ENCODE measurements at places on chromosomes 12 and 14.

DNA sequence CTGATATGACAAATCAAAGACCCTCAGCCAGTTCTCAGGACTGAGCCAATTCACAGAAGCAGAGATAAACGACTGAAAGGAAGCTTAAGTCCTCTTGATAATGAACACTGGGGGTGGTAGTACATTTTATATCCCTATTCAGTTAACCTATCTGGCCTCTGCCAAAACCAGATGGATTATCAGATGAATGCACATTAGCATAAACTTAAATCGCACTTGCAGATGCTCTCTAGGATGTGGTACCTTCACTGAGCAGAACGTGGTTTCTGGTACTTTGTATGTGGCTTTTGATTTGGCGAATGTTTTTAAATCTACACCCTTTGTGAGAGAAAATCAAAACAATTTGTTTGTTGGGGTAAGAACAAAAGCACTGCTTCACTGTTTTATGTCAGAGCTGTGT lies 21.1 kb upstream of the TAS2R14 start:
- peaks cover 43% of the 10 kb centered on the region for H3K4me1 ChIP-seq
- H3K27me3 ChIP-seq, result no peaks in the 10 kb centered on the region
- peaks cover 40% of the 10 kb centered on the region for H3K36me3 ChIP-seq
- no peak overlapping the region for H3K4me3 ChIP-seq

DNA sequence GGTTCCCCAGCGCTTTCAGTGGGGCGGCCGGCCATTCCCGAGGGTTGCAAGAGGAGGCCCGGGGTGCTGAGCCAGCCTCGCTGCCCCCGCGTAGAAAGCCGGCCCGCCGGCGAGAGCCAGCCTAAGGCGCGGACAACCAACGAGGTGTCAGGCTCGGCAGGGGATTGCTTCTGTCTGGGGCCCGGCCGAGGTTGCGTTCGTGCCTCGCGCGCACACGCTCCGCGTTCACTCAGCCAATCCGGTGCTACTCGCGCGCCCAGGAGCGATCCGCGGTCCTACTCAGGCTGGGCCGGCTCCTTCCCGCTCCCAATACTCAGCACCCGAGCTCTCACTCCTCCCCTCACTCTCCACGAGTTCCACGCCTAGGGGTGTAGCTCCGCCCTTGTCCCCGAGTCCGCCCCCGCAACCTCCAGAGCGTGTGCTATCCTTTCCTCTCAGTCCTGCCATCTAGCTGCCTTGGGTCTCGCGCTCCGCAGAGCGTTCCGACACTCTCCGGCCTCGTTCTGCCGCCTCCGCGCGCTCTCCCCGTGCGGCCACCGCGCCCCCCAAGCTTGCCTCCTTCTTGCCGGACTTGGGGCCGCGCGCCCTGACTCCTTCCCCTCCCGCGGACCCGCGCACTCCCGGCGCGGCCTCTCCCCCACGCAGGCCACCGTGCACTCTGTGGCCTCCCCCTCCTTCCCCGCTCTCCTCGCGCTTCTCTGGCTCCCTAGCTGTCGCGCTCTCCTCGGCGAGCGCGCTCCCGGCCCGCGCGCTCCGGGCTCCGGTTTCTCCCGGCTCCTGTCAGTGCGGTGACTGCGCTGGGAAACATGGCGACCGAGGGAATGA lies at the start of gene GPHN:
Gene GPHN (plus strand): TSS at position 426 of the 825 bp plus-strand sequence.
- peaks cover 17% of the 10 kb centered on the region for H3K36me3 ChIP-seq
- peaks cover 44% of the 10 kb centered on the region for H3K4me1 ChIP-seq
- peak within 1 kb of the TSS; percentile 91 for H3K4me3 ChIP-seq
- H3K27me3 ChIP-seq, result peaks cover 3% of the 10 kb centered on the region

DNA sequence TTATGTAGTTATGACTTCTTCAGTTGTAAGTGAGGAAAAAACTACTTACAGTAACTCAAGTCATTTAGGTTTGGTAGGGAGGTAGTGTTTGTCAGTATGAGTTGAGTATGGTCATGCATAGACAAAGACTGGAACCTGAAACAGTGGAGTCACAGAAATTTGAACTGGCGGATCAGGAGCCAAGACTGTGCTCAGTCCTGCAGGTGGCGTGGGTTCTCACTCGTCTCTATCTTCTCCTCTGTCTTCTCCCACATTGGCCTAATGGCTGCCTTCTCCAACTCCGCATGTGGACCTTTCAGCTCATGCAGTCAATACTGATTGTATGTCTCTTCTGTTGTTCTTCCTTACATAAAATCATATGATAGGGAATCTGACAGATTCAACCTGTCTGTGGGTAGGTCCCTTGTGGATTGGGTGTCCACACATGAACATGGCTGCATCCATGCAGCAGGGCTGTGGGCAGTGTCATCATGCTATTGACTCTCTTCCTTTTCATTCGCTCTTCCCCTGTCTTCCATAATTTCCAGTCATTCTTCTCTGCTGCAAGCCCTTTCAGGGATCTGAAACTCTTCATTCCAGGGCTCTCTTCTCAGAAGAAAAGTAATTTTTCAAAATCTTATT lies 78.8 kb upstream of the NEDD1 start:
- H3K27me3 ChIP-seq, result no peaks in the 10 kb centered on the region
- no peak overlapping the region for H3K4me3 ChIP-seq
- H3K36me3 ChIP-seq, result no peaks in the 10 kb centered on the region

- H3K4me1 ChIP-seq, result no peaks in the 10 kb centered on the region
- no peak for DNase-seq
- no peak overlapping the region for H3K27ac ChIP-seq
These were observed 298.3 kb downstream of the SSPN start for GRCh38 chr12:26493656-26494055.

- H3K36me3 ChIP-seq, result peaks cover under 1% of the 10 kb centered on the region
- DNase-seq, result no peak
- H3K4me3 ChIP-seq, result no peak overlapping the region
- no peak overlapping the region for H3K27ac ChIP-seq
- no peaks in the 10 kb centered on the region for H3K27me3 ChIP-seq
These were observed 328.2 kb downstream of the ZFP36L1 start for GRCh38 chr14:68464711-68465110.

DNA sequence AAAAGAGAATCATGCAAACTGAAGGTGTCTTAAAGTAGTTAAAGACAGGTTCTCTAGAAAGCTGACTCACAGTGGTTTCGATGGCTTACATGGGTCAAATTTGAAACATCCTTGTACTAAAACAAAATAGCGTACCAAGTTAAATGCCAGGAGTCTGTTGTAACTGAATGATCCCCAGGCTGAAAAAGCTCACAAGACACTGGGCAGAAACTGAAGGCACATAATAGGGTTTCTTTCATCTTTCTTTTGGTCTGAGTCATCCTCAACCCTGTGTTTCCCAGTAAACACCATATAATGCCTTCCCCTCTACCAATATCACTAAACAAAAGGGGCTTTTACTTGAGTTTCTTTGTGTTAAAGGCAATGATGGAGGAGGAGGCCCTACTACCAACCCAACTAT lies 12.8 kb downstream of the ZFYVE1 start:
- peak overlapping the region; percentile 15 for H3K27ac ChIP-seq
- DNase-seq, result no peak
- H3K4me3 ChIP-seq, result no peak overlapping the region
- peaks cover 39% of the 10 kb centered on the region for H3K4me1 ChIP-seq

DNA sequence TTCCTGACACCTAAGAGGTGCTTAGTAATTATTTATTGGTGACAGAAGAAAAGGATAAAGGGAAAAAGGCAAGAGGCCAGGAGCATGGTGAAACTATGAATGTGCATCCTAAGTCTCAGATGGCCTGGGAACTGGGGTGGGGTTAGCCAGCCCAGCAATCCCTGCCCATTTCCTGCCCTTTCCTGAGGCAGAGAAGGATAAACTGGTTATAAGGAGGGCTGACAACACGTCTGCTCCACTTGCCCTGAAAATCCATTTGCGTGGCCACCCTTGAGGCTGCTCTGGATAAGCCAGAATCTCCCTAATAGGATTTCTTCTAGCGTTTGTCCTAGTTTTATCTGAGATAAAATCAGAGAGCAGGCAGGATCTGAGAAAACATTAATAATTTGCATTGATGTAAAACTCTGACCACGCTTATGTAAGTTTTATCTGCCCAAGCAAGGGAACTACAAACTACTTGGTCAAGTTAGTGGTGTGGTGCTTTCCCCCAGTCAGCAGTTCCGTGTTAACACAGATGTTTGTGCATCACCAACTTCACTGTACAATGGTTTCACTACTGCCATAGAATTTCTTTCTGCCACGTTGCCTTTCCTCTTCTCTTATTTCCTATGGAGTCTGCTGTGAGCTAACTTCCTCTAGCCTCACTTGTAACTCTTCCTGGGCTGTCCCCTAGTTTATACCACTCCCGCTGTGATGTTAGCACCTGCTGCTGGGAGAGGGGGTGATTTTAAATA lies 392.7 kb downstream of the RPS29 start:
- no peaks in the 10 kb centered on the region for H3K4me1 ChIP-seq
- H3K36me3 ChIP-seq, result no peaks in the 10 kb centered on the region
- peaks cover 8% of the 10 kb centered on the region for H3K27me3 ChIP-seq
- DNase-seq, result no peak

- H3K27me3 ChIP-seq, result no peaks in the 10 kb centered on the region
These were observed 1.1 kb downstream of the CCDC91 start for GRCh38 chr12:28191051-28192048.

DNA sequence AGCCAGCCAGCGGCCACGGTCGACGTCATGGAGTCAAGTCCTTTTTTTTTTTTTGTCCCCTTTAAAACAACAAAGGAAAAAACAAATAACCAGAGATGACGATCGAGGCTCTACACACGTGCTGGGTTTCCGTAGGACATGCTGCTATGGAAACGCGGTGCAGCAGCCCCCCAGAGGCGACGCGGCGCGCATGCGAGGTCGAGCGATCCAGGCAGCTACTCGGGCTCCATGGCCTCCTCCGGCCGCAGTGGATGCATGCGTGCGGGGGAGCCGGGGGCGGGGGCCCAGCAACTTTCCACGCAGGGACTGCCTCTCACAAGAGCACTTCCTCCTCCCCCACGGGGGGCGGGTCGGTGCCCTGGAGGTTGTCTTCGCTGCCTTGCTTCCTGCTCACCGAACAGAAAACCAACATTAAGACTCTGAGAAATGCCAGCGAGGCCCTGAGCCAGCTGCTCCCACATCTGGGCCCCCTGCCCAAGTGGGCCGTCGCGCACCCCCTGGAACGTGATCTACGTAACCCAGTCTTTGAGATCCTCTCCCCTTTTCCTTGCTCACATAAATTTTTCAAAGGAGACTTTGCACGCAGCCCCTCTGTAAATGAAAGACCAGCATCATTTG lies 30.7 kb downstream of the P2RX4 start:
- DNase-seq, result peak; percentile 86
- peaks cover 81% of the 10 kb centered on the region for H3K36me3 ChIP-seq
- peaks cover 34% of the 10 kb centered on the region for H3K4me1 ChIP-seq
- peak overlapping the region; percentile 81 for H3K27ac ChIP-seq
- H3K4me3 ChIP-seq, result peak overlapping the region; percentile 43
- H3K27me3 ChIP-seq, result no peaks in the 10 kb centered on the region

GRCh38 chr14:94935706-94936300 lies 165.9 kb upstream of the GSC start:
- no peaks in the 10 kb centered on the region for H3K27me3 ChIP-seq
- H3K36me3 ChIP-seq, result no peaks in the 10 kb centered on the region
- no peak for DNase-seq
- no peaks in the 10 kb centered on the region for H3K4me1 ChIP-seq
- no peak overlapping the region for H3K4me3 ChIP-seq

GRCh38 chr12:132444957-132445883 lies 44.7 kb upstream of the FBRSL1 start:
- peak; percentile 88 for DNase-seq
- peaks cover 3% of the 10 kb centered on the region for H3K36me3 ChIP-seq
- peaks cover 61% of the 10 kb centered on the region for H3K4me1 ChIP-seq
- H3K27ac ChIP-seq, result peak overlapping the region; percentile 99

- H3K36me3 ChIP-seq, result peaks cover 6% of the 10 kb centered on the region
- H3K4me1 ChIP-seq, result peaks cover 32% of the 10 kb centered on the region
- no peak overlapping the region for H3K27ac ChIP-seq
- DNase-seq, result no peak
- H3K4me3 ChIP-seq, result peak overlapping the region; percentile 89
- peaks cover 50% of the 10 kb centered on the region for H3K27me3 ChIP-seq
These were observed 1.3 kb upstream of the ST8SIA1 start for GRCh38 chr12:22335794-22336166.

- H3K27me3 ChIP-seq, result no peaks in the 10 kb centered on the region
- peaks cover 12% of the 10 kb centered on the region for H3K4me1 ChIP-seq
- no peak overlapping the region for H3K4me3 ChIP-seq
- DNase-seq, result no peak
These were observed 7.5 kb downstream of the PSMC1 start for GRCh38 chr14:90263748-90264449.

DNA sequence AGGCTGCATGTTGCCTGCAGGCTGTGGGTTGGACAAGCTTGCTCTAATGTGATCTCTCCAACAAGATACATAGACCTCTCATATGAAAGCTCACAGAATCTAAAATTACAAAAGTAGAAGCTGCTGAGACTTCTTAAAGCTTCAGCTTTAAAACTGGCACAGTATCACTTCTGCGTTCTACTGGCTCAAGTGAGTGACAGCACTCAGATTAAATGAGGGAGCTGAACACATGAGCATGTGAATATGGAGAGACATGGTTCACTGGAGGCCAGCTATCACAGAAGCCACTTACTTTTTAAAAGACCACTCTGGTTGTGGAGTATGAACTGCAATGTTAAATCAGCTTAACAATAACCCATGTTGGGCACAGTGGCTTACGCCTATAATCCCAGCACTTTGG lies 29.1 kb upstream of the ANO6 start:
- no peak overlapping the region for H3K4me3 ChIP-seq
- H3K4me1 ChIP-seq, result peaks cover 6% of the 10 kb centered on the region
- DNase-seq, result no peak
- H3K36me3 ChIP-seq, result peaks cover 2% of the 10 kb centered on the region
- no peak overlapping the region for H3K27ac ChIP-seq

DNA sequence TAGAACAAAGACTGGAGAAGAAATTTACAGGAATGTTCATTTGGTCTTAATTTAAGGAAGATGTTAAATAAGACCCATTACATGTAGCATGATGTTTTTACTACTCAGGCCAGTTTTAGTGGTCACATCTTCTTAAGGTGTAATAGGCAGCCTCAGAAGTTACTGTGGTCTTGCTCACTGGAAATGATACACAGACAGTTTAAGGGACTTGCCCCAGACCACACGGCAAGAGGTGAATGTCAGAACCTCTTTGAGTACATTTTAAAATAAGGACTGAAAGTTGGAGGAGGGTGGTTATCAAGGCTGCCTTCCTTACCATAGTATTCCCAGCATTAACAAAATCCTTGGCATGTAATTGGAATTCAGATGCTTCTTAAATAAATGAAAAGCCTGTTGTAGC lies 37.9 kb downstream of the LRRK2 start:
- H3K4me1 ChIP-seq, result no peaks in the 10 kb centered on the region

- H3K4me1 ChIP-seq, result no peaks in the 10 kb centered on the region
- DNase-seq, result no peak
- no peak overlapping the region for H3K4me3 ChIP-seq
- H3K27me3 ChIP-seq, result peaks cover 15% of the 10 kb centered on the region
- H3K36me3 ChIP-seq, result no peaks in the 10 kb centered on the region
- no peak overlapping the region for H3K27ac ChIP-seq
These were observed 206.5 kb downstream of the STXBP6 start for GRCh38 chr14:24843494-24843893.

Measured in activated T-cell treated with anti-CD3 and anti-CD28 coated beads, Interleukin-2, amount 50 U/mL, for 24 hours (primary cell).